Activated CD4-positive, alpha-beta T cell treated with anti-CD3 and anti-CD28 coated beads for 36 hours (primary cell): ENCODE measurements at places on chromosomes 5 and 9.

DNA sequence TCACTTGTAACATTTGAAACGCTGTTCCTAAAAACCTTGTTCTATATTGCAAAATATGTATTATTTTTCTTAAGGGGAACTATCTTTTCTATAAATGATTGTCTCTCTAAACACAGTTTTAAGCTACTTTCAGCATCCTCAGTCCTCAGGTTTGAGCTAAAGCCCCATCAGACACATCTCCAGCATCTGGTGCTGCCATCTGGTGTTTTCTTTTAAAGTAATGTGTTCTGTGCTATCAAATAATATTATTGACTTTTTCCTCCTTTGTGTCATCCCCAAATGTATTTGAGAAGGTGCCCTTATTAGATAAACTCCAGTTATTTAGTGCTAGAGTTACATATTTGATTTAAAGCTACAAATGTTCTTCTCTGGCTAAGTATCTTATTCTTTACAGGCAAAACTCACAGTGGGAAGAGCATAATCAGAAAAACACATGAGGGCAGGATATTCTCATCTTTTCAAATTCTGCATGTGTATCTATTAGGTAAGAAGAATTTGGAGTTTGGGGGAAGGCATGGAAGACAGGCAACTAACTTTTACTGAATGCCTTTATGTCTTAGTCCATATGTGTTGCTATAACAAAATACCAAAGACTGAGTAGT, 27.5 kb downstream of the ZNF474 start:
- no peaks in the 10 kb centered on the region for H3K36me3 ChIP-seq
- DNase-seq = no peak
- peaks cover 3% of the 10 kb centered on the region for H3K27me3 ChIP-seq
- peaks cover 11% of the 10 kb centered on the region for H3K4me1 ChIP-seq
- H3K4me3 ChIP-seq = no peak overlapping the region

DNA sequence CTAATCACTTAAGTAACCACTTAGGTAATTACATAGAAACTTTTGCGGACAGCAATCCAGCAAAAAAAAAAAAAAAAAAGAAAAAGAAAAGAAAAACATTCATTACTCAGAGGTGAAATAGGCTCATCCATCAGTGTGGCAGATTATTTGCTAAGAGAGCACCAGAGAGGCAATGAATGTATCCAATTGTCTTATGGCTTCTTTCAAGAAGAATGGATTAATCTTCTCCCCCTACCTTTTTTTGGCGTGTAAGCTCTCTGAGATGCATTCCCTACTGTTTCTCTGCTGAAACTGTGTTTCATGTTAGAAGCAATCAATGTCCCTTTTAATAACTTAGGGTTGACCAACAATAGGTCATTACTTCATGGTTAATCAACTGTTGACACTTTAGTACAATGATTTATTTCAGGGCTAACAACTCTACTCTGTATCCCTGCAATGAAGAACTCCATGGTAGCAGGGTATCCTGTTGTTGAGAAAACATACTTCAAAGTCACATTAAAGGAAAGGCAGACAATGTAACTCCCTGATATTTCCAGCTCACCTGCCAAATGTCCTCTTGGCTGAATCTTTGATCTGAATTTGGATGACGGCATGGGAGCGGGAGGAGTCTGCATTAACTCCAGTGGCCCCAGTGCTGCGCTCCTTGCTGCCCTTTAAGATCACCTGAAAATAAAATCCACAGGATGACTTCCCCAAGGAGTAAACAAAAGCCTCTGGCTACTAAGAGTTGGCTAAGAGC, 57.6 kb downstream of the KIF24 start:
- H3K36me3 ChIP-seq = peaks cover 2% of the 10 kb centered on the region
- H3K4me3 ChIP-seq = no peak overlapping the region
- DNase-seq = no peak
- H3K27me3 ChIP-seq = no peaks in the 10 kb centered on the region
- H3K27ac ChIP-seq = no peak overlapping the region

DNA sequence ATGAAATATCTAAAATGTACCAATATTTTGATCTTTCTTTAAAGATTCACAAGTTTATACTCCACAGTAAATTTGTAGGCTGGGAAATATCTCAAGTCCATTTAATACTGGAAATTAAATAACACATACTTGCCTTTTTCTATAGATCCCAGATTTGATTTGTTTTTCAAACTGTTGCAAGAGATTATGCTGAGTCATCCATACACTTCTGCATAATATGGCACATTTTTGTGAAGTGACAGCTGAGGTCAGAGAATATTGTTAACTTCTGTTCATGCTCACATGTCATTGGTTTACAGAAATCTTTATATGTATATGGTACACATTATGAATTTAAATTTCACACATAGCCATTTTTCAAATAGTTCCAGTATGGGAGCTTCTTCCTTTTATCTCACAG, 1066.3 kb upstream of the NUDT12 start:
- no peaks in the 10 kb centered on the region for H3K27me3 ChIP-seq
- H3K36me3 ChIP-seq = no peaks in the 10 kb centered on the region
- no peaks in the 10 kb centered on the region for H3K4me1 ChIP-seq
- no peak overlapping the region for H3K4me3 ChIP-seq

DNA sequence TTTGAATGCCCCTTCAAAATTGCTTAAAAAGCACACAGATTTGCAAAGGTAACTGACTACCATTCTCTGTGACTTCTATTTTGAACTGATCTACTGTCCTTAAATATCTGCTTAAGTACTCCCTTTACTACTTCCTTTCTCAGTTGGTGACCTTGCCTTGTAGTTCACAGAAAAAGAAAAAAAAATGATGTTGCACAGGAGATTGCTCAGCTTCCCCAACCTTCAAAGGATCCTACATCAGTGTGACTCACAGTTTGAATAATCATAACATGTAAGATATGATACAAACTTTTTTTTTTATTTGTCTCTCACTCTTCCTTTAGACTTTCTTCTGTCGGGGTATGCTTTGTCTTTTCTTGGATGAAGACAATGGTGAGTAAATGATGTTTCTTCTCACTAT, 1029.6 kb downstream of the CDH12 start:
- H3K27ac ChIP-seq = no peak overlapping the region
- no peak overlapping the region for H3K4me3 ChIP-seq
- H3K4me1 ChIP-seq = no peaks in the 10 kb centered on the region
- H3K36me3 ChIP-seq = no peaks in the 10 kb centered on the region

GRCh38 chr5:12675959-12676358, 771.7 kb upstream of the CTNND2 start:
- H3K27ac ChIP-seq = no peak overlapping the region
- no peaks in the 10 kb centered on the region for H3K4me1 ChIP-seq

- no peak overlapping the region for H3K4me3 ChIP-seq
- H3K27me3 ChIP-seq = peaks cover 26% of the 10 kb centered on the region
- no peak overlapping the region for H3K27ac ChIP-seq
- peaks cover 2% of the 10 kb centered on the region for H3K36me3 ChIP-seq
- DNase-seq = no peak
- H3K4me1 ChIP-seq = peaks cover 19% of the 10 kb centered on the region
Measured at GRCh38 chr9:87603854-87604490, 106.3 kb downstream of the DAPK1 start.

- H3K4me3 ChIP-seq = no peak overlapping the region
- no peak overlapping the region for H3K27ac ChIP-seq
- no peaks in the 10 kb centered on the region for H3K4me1 ChIP-seq
- no peak for DNase-seq
- peaks cover 2% of the 10 kb centered on the region for H3K36me3 ChIP-seq
Measured at GRCh38 chr5:21573416-21574314, 1279.5 kb downstream of the CDH12 start.

DNA sequence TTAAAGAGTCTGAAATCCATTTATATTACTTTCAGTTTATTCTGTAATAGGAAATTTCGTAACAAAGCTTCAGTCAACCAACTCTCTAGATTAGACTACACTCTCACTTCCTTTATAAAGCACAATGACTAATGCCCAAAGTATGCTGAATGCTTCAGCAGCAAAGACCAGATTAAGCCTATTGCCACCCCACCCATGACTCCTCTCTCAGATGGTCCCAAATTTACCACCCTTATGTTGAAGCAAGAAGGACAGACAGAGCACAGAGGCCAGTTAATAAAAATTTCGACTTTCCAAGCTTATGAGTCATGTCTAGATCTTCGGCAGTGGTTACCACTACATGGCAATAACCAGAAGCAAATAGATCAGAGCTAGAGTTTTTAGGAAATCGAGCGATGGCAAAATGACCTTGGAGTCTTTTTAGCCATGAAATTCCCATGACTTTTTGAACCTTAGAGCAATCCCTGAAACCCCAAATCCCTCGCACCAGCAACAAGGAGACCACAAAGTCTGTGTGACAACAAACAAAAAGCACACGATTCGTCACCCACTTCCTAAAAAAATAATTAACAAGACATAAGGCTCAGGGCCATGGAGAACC, 287.8 kb upstream of the RASA1 start:
- H3K27ac ChIP-seq = no peak overlapping the region
- no peak for DNase-seq
- H3K36me3 ChIP-seq = no peaks in the 10 kb centered on the region
- H3K4me1 ChIP-seq = no peaks in the 10 kb centered on the region
- H3K27me3 ChIP-seq = peaks cover 11% of the 10 kb centered on the region
- H3K4me3 ChIP-seq = no peak overlapping the region

- no peaks in the 10 kb centered on the region for H3K36me3 ChIP-seq
- peaks cover 48% of the 10 kb centered on the region for H3K4me1 ChIP-seq
- H3K27ac ChIP-seq = peak overlapping the region; percentile 34
- peak overlapping the region; percentile 41 for H3K4me3 ChIP-seq
Measured at GRCh38 chr5:43110606-43111170, 10.0 kb upstream of the ZNF131 start.

DNA sequence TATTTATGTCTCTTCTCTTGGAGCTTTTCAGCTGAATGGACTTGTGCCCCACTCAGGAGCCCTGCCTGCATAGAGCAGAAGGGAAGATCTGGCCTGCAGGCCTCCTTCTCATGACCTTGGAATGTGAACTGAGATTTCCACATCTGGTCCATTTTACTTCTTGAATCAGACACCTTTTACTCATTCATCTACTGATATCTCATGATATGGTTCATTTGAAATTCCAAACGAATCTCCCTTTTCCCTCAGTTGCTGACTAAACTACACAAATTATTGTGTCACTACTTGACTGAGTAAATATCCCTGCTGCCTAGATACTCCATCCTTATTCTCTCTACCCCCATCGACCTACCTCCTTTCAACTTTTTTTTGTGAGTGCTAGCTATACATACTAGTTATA, 138.7 kb downstream of the PLCXD3 start:
- no peak for DNase-seq
- peaks cover 2% of the 10 kb centered on the region for H3K27me3 ChIP-seq
- H3K4me1 ChIP-seq = no peaks in the 10 kb centered on the region
- H3K27ac ChIP-seq = no peak overlapping the region
- no peaks in the 10 kb centered on the region for H3K36me3 ChIP-seq

GRCh38 chr9:129070696-129071525, 10.0 kb upstream of the DOLPP1 start:
- no peak overlapping the region for H3K4me3 ChIP-seq
- H3K27me3 ChIP-seq = no peaks in the 10 kb centered on the region
- peak overlapping the region; percentile 19 for H3K27ac ChIP-seq

GRCh38 chr9:71647094-71647591, 121.2 kb downstream of the CEMIP2 start:
- no peak overlapping the region for H3K4me3 ChIP-seq
- peaks cover 9% of the 10 kb centered on the region for H3K4me1 ChIP-seq
- no peak for DNase-seq
- no peaks in the 10 kb centered on the region for H3K36me3 ChIP-seq
- H3K27me3 ChIP-seq = peaks cover 1% of the 10 kb centered on the region

DNA sequence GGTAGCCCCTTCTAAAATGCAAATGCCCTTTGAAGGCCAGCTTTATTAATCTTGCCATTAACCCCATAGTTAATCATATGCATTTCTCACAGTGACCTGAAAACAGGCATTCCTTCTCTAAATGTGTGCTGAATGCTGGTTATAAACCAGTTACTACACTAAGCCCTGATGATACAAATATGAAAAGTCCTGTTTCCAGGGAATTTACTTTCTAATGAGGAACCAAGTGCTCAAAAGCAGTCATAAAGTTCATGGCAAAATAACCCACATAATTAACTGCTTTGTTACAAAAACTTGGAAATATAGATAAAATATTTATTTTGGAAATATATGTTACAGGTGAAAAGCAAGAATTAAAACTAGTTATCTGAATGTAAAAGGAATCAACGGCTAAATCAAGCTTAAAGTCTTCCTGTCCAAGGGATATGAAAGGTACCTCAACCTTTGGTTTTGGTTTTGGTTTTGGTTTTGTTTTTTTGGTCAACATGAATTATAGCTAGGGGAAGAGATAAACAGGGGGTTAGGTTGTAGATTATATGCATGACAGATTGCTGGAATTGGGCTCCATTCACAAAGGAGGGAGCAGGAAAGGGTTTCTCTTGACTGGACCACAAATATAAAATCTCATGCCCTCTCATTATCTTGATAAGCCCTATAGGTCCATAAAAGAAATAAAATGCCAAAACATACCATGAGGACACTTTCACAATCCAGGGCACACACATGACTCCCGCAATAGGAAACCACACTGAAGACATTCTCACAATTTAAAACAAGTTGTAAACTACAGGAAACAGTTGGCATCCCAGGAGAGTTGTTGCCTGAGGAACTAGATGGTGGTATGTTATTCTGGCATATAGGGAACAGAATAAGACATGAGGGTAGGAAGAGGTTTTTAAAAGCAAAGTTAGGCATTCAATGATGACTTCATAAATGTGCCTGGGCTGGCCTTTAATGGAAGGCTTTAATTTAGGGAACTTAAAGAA, 46.7 kb upstream of the MACIR start:
- no peak overlapping the region for H3K4me3 ChIP-seq
- no peaks in the 10 kb centered on the region for H3K27me3 ChIP-seq
- H3K4me1 ChIP-seq = peaks cover 18% of the 10 kb centered on the region
- DNase-seq = no peak
- peak overlapping the region; percentile 22 for H3K27ac ChIP-seq

- no peak overlapping the region for H3K4me3 ChIP-seq
- H3K36me3 ChIP-seq = no peaks in the 10 kb centered on the region
- no peak for DNase-seq
Measured at GRCh38 chr5:68730220-68730978, 363.4 kb upstream of the SLC30A5 start.
